ENCODE measurements at places on chromosomes 1 and 21.
A peak's percentile ranks its signal among the peaks of the same experiment; 100 is the strongest.

DNA sequence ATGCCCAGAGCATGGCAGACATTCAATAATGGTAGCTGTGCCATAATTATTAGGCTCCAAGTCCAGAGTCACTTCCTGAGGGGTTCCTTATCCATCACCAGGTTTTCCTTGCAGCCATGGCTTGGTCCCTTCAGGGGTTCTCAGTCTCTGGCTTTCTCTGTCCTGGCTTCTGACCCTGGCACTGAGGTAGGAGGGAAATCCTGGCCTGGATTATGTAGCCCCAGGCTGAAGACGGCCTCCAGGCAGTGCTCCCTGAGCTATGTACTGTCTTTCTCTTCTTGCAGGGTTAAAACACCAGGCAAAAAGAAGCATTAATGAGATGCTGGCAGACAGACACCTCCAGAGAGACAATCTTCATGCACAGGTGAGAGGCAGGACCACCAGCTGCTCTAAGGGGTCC, 9.5 kb upstream of the PADI3 start:
- DNase-seq: no peak

- peak; percentile 28 for DNase-seq
Observed at GRCh38 chr1:58932859-58933598, 149.2 kb upstream of the JUN start.

GRCh38 chr1:16072616-16073484, 601 bp downstream of the FAM131C start:
- DNase-seq: no peak

DNA sequence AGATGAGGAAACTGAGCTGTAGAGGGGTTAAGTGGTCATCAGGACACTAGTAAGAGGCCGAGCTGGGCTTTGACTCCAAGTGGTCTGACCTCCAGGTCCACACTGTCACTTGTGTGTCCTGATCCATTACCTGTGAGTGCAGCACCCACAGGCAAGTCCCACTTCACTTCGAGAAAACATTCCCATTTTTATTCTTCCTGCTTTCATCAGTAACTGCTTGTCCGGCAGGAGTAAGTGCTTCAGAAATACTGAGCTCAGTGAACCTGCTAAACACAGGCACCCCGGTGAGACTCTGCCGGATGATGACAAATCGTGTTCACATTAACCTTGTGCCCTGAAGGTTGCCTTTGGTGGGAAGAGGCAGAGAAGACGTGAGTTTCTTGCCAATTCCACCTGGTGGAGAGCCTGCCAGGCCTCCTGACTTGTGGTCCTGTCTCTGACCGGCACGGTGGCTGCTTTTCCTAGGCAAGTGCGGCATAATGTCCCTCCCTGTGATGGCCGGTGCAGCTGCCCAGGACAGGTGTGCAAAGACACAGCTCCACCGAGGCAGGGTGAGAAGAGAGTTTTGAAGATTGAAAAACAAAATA, 29.4 kb downstream of the ZBTB18 start:
- no peak for DNase-seq

- no peak for DNase-seq
Observed at GRCh38 chr1:234746798-234747196, 136.8 kb upstream of the IRF2BP2 start.
